Vein endothelial cell (primary cell): ENCODE measurements at places on chromosomes 5 and 9. TPM values are rescaled to one million over a fixed set of nuclear protein-coding genes. Genes with fewer than 3 reads are reported as not detected.

Gene TPPP
- under 0.01 TPM in 2 replicates for total RNA-seq

Gene OTP
- total RNA-seq, result not detected in 2 replicates

Gene C9orf153
- total RNA-seq, result 0.33 TPM in 1 of 2 replicates, not detected in the other

Gene ADGRV1
- total RNA-seq, result under 0.01 and 0.67 TPM in 2 replicates

Gene IFNA2
- total RNA-seq, result not detected in 2 replicates

Gene HAUS6
- 18.0 and 23.5 TPM in 2 replicates for total RNA-seq

Gene PCDHA12
- total RNA-seq, result under 0.01 TPM in 1 of 2 replicates, not detected in the other

Gene SLC4A9
- not detected in 2 replicates for total RNA-seq

Gene KIF4B
- total RNA-seq, result 0.33 and 0.48 TPM in 2 replicates

Gene MOB3B
- total RNA-seq, result 0.48 and 0.65 TPM in 2 replicates

Gene INSL6
- total RNA-seq, result not detected in 2 replicates

Gene PDGFRB
- 1.3 and 5.9 TPM in 2 replicates for total RNA-seq

Gene ATP10B
- total RNA-seq, result not detected in 2 replicates

Gene IGIP
- 4.9 and 5.3 TPM in 2 replicates for total RNA-seq

Gene SLC45A2
- 0.10 TPM in 1 of 2 replicates, not detected in the other for total RNA-seq

Gene CNTNAP3
- 87.5 and 102 TPM in 2 replicates for total RNA-seq

Gene F2RL1
- total RNA-seq, result 126 and 135 TPM in 2 replicates

Gene DOCK8
- total RNA-seq, result 3.2 and 3.9 TPM in 2 replicates

Gene PCDHB7
- 0.57 and 0.98 TPM in 2 replicates for total RNA-seq

Gene IFNA13
- not detected in 2 replicates for total RNA-seq

Gene SETX
- 71.5 and 78.3 TPM in 2 replicates for total RNA-seq

Gene TRIM23
- 13.9 and 14.4 TPM in 2 replicates for total RNA-seq

Gene SLC6A7
- total RNA-seq, result not detected in 2 replicates

Gene FOXD4L5
- total RNA-seq, result not detected in 2 replicates

Gene SLC34A3
- total RNA-seq, result not detected in 2 replicates

Gene LRRC19
- total RNA-seq, result not detected in 2 replicates

Gene SPATA31C1
- total RNA-seq, result not detected in 2 replicates
